ENCODE measurements at places on chromosomes 2 and 18. TPM values are rescaled to one million over a fixed set of nuclear protein-coding genes. Genes with fewer than 3 reads are reported as not detected.

DNA sequence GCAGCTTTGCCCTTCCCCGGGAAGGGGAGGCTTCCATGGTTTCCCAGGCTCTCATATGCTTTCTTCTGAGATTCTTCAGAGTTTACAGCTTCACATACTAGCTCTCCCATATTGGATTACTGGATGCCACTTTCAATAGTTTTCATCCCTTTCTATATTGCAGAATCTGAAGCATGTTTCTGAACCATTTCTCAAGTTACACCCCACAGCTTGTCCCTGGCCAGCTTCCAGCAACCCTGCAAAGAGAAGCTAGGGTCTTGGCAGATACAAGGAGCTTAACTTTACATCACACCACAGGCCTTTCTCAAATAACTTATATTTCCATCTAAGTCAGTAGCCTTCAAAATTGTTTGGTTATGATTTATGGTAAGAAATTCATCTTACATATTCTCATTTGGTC, 39.6 kb downstream of the LHCGR start:
- DNase-seq = no peak
- no peak overlapping the region for H3K4me3 ChIP-seq
- H3K27ac ChIP-seq = no peak overlapping the region
- H3K36me3 ChIP-seq = no peaks in the 10 kb centered on the region

GRCh38 chr2:115161081-115161770, 718.8 kb downstream of the DPP10 start:
- no peak overlapping the region for H3K27ac ChIP-seq
- peak overlapping the region; percentile 31 for H3K4me3 ChIP-seq

The L3MBTL4 gene
- total RNA-seq = 10.5 TPM

GRCh38 chr2:2942225-2942624, 435.4 kb downstream of the EIPR1 start:
- H3K27me3 ChIP-seq = no peaks in the 10 kb centered on the region
- H3K36me3 ChIP-seq = no peaks in the 10 kb centered on the region
- no peaks in the 10 kb centered on the region for H3K4me1 ChIP-seq
- DNase-seq = no peak
- H3K4me3 ChIP-seq = no peak overlapping the region

GRCh38 chr2:106959975-106960682, 74.2 kb upstream of the ST6GAL2 start:
- no peak overlapping the region for H3K4me3 ChIP-seq
- peaks cover 6% of the 10 kb centered on the region for H3K4me1 ChIP-seq
- H3K27me3 ChIP-seq = no peaks in the 10 kb centered on the region

The COL5A2 gene
- 24.8 TPM for total RNA-seq

The CPLX4 gene
- not detected for total RNA-seq

DNA sequence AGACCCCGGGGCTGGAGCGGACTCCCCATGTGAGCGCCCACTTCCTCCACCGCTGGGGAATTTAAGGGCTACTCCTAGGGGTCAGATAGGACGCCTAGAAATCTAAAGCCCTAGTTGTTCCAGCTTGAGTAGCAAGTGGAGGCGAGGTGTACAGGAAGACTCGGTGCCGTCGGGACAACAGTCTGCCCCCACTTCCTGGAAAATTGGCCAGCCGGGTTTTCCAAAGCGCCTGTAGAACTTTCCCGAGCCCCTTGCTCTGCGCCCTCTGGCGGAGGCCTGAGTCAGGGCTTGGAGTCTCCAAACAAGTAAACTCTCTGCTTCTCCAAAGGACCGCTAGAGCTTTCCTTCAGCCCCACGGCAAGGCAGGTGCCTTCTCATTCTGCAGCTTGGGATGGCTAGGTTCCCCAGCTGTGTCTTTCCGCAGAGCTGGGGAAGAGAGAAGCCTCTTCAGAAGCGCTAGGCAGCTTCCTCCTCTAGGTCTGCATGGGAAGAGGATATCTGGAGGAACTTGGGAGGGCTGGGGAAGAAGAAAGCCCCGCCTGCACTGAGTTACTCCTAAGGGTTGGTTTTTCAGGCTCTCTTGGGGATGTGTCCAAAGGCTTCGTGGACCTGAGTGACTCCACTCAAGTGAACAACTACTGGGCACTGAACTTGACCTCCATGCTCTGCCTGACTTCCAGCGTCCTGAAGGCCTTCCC, 681 bp downstream of the SPR start:
- H3K4me1 ChIP-seq = no peaks in the 10 kb centered on the region
- H3K4me3 ChIP-seq = peak overlapping the region; percentile 81
- peak overlapping the region; percentile 85 for H3K27ac ChIP-seq
- H3K27me3 ChIP-seq = no peaks in the 10 kb centered on the region
- H3K36me3 ChIP-seq = peaks cover 12% of the 10 kb centered on the region

DNA sequence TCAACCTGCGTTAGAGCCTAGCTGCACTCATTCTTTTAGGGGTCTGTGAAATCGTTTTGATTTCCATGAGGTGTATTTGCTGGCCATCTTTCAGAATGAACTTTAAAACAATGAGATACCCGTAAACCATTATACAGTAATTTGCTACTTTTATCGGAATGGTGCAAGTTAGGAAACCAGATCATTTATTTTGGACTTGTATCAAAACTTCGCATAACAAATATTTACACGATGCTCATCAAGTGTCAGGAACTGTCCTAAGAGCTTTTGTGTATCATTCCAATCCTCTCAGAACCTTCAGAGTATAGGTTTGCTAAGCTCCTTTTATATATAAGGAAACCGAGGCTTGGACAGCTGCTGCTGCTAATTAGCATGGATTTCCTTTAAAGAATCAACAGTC, 22.4 kb upstream of the SLC1A4 start:
- H3K4me3 ChIP-seq = no peak overlapping the region
- no peaks in the 10 kb centered on the region for H3K36me3 ChIP-seq
- DNase-seq = no peak
- no peaks in the 10 kb centered on the region for H3K27me3 ChIP-seq
- H3K27ac ChIP-seq = no peak overlapping the region

- H3K36me3 ChIP-seq = peaks cover 3% of the 10 kb centered on the region
- no peaks in the 10 kb centered on the region for H3K4me1 ChIP-seq
- no peak overlapping the region for H3K27ac ChIP-seq
These were observed 2.2 kb downstream of the PLEKHA3 start for GRCh38 chr2:178482437-178482836.

The KLHL29 gene
- total RNA-seq = 2.0 TPM

DNA sequence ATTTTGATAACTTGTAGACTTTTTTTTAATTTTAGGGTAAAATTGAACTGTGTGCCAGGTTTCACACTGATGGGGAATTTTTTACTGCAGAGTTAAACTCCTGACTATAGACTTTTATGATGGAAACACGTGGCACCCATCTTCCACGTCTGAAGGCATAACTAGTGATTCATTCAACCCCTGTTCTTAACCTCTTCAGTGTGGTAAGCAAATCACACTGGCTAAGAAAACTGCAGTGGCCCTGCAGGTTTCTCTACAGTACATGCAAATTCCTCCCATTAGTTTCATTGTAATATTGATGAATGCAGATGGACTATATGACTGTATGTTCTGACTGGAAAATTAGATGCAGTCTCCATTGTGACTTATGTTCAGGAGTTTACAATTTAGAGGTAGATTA, 47.2 kb downstream of the SMAD4 start:
- no peak for DNase-seq
- peaks cover 2% of the 10 kb centered on the region for H3K4me1 ChIP-seq
- H3K4me3 ChIP-seq = no peak overlapping the region
- no peak overlapping the region for H3K27ac ChIP-seq

DNA sequence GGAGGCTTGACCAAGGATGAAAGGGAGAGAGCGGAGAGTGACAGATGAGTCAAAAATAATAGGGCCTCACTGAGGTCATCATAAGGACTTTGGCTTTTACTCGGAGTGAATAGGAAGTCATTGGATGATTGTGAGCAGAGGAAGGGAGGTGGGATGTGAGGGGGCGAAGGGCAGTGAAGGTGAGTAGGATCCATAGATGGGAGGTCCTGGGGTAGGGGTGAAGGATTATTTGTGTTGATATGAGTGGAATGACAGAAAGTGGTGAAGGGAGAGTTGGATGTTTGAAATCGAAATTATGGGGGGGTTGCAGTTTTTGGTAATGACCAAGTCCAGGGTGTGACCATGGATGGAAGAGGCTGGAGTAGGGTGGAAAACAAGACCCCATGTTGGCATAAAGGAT, 14.0 kb downstream of the PNO1 start:
- no peak overlapping the region for H3K27ac ChIP-seq
- no peaks in the 10 kb centered on the region for H3K4me1 ChIP-seq
- no peak overlapping the region for H3K4me3 ChIP-seq
- DNase-seq = no peak
- H3K27me3 ChIP-seq = no peaks in the 10 kb centered on the region

GRCh38 chr2:30684516-30684915, 122.7 kb downstream of the CAPN13 start:
- H3K4me1 ChIP-seq = peaks cover 17% of the 10 kb centered on the region
- no peaks in the 10 kb centered on the region for H3K27me3 ChIP-seq
- DNase-seq = no peak
- H3K4me3 ChIP-seq = no peak overlapping the region
- no peak overlapping the region for H3K27ac ChIP-seq

DNA sequence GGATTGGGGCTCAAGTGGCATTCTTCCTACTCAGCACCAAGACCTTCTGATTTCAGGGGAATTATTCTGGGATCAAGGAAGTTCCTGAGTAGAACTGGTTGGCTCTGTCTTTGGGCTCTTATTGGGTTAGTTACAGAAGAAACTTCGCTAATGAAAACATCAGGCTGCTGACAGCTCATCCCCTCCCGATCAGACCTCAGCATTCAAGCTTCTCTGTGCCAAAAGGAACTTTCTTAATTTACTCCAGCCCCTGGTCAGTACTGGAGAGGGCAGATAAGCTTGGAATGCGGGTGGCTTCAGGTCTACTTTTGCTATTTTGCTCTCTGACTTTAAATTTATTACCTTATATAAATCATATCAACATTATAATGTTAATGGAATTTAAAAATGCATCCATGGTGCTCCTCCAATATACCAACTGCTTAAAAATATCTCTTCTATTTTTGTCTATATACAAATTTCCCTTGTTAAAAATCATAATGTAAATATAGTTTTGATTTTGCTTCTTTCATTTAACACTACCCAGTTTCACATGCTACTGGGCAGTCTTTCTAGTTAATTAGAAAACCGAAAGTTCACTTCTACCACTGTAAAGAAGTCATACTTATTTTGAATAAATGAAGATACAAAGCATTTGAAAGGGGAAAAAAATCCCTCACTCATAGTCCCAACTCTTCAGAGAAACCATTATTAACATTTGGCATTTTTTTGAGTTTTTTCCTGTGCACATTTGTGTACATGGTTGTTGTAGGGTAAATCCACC, 34.4 kb downstream of the PCARE start:
- no peak for DNase-seq
- no peaks in the 10 kb centered on the region for H3K27me3 ChIP-seq
- H3K4me1 ChIP-seq = no peaks in the 10 kb centered on the region
- H3K27ac ChIP-seq = no peak overlapping the region
- peaks cover 9% of the 10 kb centered on the region for H3K36me3 ChIP-seq
- H3K4me3 ChIP-seq = no peak overlapping the region

The GREB1 gene
- total RNA-seq = 3.1 TPM
